ENCODE measurements at places on chromosomes 6 and 20.

GRCh38 chr6:90414352-90414751, 117.7 kb upstream of the BACH2 start:
- no peak for DNase-seq

DNA sequence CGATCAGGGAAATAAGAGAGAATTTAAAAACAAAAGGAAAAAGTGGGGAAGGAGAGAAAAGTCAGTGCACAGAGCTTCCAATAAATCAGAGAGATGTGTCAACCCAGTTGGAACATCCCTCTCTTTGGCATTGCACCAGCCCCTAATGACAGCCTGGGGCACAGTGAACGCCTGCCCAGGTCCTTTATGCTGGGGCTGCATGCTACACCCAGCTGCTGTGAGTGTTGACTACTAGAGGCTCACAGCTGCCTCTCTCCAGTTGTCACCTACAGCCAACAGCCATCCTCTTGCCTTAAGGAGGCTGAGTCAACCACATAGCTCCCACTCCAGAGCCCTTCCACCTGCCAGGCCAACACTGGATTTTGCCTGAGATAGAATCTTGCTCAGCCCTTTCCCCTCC, 19.0 kb downstream of the OR2H2 start:
- DNase-seq = no peak

- no peak for DNase-seq
These were observed 177.0 kb downstream of the TENT5A start for GRCh38 chr6:81575442-81575841.

DNA sequence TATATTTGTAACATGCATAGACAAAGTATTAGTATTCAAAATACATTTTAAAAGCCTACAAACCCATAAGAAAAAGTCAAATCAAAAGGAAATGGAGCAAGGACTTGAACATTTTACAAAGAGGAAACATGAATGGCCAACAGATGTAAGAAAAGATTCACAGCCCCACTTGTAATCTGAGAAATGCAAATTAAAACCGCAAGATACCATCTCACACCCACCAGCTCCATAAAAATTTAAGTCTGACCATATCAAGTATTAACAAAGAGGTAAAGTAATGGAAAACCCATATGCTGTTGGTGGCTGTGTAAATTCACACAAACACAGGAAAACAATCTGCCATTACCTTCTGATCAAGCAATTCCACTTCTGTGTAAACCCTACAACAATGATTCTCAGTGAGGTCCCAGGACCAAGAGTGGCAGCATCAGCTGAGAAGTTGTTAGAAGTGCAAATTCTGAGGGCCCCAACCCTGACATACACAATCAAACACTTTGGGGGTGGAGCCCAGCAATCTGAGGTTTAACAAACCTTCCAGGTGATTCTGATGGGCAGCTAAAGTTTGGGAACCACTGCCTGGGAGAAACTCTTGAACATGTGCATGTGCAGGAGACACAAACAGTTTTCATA, 30.9 kb downstream of the BCL2L1 start:
- DNase-seq = peak; percentile 45

DNA sequence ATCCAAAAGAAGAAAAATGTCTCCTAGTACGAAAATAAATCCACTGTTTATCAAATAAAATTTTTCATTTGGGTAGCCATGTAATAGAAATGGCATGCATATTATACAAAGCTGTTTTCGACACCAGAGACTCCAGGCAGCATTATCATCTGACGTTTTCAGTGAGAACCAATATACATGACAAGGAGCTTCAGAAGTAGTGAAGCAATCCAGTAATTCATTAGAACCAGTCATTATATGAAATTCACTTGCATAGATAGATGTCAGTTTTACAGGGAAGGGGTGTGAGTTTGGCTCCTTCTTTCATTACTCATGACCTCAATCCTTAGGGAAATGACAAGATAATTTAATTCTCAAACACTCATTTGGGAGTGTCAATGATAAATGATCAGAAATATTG, 14.7 kb downstream of the HTR1B start:
- DNase-seq = no peak

DNA sequence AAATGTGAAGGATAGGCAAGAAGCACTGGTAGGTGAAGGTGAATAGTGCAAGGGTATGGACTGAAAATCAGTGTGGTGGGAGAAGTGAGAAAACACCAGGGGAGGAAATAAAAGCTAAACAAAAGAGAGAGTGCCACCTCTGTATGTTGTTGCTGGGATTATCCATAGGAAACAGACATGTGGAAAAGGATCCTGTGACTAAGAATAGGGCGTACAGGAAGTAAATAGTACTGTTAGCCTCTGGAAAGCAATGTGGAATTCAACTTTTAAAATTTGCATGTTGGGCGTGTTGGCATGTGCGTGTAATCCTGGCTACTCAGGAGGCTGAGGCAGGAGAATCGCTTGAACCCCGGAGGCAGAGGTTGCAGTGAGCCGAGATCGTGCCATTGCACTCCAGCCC, 661.7 kb downstream of the KIF16B start:
- DNase-seq = no peak

- DNase-seq = no peak
These were observed 154.0 kb downstream of the LAMP5 start for GRCh38 chr20:9668381-9668780.

GRCh38 chr6:144395014-144395413, 109.9 kb downstream of the UTRN start:
- DNase-seq = no peak

DNA sequence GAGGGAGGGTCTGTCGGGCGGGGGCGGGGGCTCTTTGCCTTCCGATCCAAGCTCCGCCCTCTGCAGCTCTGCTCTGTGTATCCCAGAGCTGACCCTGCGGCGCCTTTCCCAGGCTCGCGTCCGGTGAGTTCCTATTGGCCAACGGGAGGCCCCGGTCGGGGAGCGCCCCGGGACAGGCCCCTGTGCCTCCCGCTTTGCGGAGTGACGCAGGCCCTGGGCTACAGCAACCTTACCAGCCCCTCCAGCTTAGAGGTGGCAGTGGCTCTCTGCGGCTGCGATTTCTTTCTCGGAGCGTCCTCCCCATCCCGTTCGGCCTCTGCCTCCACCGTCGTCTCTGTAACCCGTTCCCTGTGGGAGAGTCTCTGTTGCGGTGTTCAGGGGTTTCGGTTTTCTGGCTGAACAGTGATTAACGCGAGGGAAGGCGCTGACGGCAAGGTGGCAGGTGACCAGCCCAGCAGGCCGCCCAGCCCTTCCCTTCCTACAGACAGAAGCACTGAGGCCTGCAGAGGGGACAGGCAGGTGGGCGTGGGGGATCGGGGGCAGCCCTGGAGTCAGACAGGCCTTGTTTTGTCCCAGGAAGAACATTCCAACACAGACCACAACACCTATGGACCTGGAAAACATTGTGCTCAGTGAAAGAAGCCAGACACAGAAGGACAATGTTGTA, 18.1 kb upstream of the CEBPB start:
- no peak for DNase-seq

- DNase-seq = no peak
These were observed 579.0 kb downstream of the EPHA7 start for GRCh38 chr6:92840246-92840930.

- DNase-seq = no peak
These were observed 222.4 kb upstream of the MYLIP start for GRCh38 chr6:15906420-15907016.

- DNase-seq = no peak
These were observed 42.8 kb downstream of the RNF217 start for GRCh38 chr6:125004797-125005595.

DNA sequence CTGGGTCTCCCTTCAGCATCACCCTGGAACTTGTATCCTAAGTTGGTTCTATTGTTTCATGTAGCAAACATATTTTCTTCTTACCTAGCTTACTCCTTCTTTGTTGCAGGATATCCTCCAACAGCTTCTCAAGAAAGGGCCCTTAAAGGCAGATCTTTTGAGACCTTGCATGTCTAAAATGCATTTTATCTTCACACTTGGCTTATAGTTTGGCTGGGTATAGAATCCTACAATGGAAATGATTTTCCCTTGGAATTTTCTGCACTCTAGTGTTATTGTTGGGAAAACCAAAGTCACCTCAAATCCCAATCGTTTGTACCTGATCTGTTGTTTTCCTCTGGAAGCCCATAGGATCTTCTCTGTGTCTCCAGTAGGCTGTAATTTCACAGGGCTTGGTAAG, 12.1 kb upstream of the TGM6 start:
- no peak for DNase-seq

DNA sequence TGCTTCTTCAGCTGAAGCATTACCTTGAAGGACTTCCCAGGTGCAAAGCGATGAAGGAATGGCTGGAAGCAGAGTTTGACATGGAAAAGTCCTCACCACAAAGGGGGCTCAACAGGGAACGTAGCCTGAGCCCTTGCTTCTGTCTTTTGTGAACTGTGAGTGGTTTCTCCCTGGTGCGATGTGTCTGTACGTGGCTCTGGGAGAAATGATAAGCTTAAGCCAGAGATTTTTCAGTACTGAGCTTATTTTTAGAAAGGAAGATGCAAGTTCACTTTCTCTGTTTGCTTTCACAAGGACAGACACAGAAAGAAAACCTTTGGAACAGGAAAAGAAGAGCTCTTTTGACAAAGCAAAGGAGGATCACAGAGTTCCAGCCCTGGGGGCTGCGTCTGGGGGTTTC, 79.4 kb downstream of the DACT2 start:
- DNase-seq = no peak

GRCh38 chr20:60211618-60212463, 253.6 kb downstream of the CDH26 start:
- no peak for DNase-seq

- DNase-seq = no peak
These were observed 410.0 kb upstream of the JAG1 start for GRCh38 chr20:11083841-11084240.

DNA sequence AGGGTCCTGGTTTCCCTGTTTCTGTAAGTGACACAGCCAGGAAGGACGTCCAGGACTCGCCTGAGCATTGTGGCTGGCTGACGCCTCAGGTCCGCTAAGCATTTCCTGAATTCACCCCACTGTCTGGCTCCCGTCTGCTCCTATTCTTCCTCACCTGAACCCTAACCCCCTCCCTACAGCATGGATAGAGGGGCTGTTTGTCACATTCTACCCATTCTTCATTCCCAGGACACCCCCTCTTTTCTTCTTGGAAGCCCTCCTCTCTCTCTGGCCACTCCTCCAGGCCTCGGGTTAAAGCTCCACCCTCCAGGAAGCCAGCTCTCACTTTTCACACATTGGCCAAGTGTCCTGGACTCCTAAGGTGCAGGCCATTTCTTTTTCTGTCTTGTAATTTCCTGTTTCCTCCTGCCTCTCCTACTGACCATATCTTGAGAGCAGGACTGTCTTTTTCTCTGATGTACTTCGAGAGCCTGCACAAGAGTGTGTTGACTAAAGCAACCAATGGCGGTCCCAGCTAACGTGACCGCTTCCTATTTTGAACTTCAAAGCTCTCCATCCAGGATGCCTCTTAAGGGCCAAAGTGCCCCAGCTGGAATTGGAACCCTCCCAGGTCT, 24.2 kb upstream of the MYMX start:
- DNase-seq = no peak

DNA sequence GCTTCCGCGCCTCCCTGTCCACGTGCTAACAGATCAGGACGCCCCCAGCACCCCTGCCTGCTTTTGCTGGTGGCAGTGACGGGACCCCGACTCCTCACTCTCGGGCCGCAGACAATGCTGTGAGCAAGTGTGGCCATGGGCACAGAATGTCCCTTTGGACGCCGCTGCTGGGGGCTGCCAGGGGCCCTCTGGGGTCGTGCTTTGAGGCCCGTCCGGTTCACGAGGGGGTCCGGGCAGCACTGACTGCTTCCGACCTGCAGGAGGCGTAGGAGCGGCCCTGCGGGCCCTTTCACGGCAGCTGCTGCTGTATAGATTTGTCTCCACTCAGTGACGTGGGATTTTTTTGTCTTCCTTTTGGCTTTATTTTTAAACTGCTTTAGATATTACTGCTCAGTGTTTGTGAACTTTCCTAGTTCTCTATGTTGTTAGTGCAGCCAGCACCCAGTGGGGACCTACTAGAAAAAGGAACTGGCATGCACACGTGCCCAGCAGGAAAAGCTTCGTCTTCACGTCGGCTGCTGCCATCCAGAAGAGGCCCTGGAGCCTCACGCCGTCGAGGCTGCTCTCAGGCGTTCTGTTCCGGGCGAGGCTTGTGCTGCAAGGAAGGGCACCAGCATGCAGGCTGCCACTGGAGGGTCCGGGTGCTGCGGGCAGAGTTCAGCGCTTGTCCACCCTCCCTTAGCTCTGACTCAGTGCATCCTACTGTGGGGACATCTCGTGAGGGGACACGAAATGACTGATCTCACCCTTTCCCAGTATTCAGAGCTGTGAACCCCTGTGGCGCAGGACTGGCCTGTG, 21.7 kb downstream of the UCKL1 start:
- DNase-seq = no peak

GRCh38 chr6:105667056-105667455, 264.2 kb upstream of the PREP start:
- DNase-seq = no peak

DNA sequence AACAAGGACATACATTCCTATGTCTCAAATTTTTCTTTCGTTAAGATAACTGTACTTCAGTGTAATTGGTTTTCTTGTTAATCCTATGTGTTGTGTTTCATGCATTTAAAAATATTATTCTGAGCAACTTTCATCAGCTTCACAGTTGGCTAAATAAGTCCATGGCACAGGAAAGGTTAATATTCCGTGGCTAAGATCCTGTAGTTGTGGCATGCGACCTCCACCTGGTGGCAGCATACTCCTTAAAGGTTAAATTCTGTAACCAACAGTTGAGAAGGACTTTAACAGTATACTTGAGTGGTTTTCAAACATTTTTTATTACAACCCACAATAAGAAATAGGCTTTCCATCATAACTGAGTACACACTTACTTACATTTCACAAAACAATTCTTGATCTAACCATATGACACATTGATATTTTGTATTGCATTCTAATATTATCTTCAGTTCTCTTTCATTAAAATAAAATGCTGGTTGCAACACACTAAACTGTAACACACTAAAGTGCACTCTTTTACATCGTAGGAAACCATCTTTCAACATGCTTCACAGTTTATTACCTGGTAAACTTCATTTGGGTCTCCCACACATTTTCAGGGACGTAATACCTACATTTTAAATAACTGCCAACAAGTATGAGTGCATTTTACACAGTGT, 118.3 kb downstream of the SLX4IP start:
- DNase-seq = peak; percentile 21

- no peak for DNase-seq
These were observed 53.5 kb downstream of the RCAN2 start for GRCh38 chr6:46437671-46438221.

GRCh38 chr6:124539096-124539495, 423.1 kb upstream of the RNF217 start:
- DNase-seq = no peak

- DNase-seq = no peak
These were observed 246.9 kb downstream of the UBE3D start for GRCh38 chr6:82818727-82819126.

- no peak for DNase-seq
These were observed 3.9 kb upstream of the CCN5 start for GRCh38 chr20:44711237-44711636.

GRCh38 chr6:225121-225721, 67.1 kb upstream of the DUSP22 start:
- peak; percentile 14 for DNase-seq

GRCh38 chr20:16748308-16748900, at the start of gene OTOR:
TSS of gene OTOR (plus strand) at chr20:16748358. CDS start at chr20:16748402, 44 bp downstream.
- DNase-seq = no peak

- DNase-seq = no peak
These were observed 16.0 kb downstream of the HFE start for GRCh38 chr6:26103141-26103769.

- DNase-seq = no peak
These were observed 209.4 kb downstream of the CDH4 start for GRCh38 chr20:61461461-61461860.

Data from GF-D8 (cell line).